Coronary artery (tissue), 2 donors: ENCODE measurements at places on chromosomes 3 and 15.

GRCh38 chr3:133488785-133489367 is 84.6 kb upstream of the CDV3 start:
- DNase-seq, result no peak

DNA sequence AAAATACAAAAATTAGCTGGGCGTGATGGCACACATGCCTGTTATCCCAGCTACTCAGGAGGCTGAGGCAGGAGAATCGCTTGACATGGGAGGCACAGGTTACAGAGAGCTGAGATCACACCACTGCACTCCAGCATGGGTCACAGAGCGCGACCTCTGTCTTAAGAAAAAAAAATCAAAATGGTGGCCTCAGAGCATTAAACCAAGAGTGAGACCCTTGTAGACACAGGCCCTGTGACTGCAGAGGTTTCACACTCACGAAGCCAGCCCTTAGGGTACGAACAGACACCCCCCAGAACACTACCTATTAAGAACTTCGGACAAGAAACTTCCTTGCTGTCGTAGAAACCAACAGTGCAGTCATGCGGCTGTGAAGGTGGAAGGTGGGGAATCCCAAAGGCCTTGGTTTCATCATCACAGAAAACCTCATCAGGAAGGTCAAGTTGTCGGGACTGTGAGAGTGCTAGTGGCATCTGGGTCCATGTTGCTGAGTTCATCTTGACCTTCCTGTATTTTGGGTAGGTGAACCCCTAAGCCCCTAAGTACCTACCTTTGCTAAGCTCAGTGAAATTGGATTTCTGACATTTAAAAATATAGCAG is 4.8 kb upstream of the PDE8A start:
- DNase-seq, result no peak

- DNase-seq, result no peak
Measured at GRCh38 chr3:46360907-46361306, 7.0 kb downstream of the CCR2 start.

DNA sequence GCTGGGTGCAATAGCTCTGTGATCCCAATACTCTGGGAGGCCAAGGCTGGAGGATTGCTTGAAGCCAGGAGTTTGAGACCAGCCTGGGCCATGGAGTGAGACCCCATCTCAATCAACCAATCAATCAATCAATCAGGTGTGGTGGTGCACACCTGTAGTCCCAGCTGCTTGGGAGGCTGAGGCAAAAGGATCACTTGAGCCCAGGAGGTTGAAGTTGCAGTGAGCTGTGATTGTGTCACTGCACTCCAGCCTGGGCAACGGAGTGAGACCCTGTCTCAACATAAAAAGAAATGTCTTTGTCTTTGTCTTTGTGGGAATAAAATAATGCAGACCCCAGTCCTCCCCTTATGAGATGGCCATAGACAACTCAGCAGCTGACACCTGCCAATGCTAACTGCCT is 34.9 kb upstream of the TLE3 start:
- DNase-seq, result no peak

GRCh38 chr3:119560160-119560559 is 746 bp upstream of the CD80 start:
- no peak for DNase-seq

GRCh38 chr3:65713016-65713415 is 325.7 kb downstream of the MAGI1 start:
- peak; percentile 75 for DNase-seq

DNA sequence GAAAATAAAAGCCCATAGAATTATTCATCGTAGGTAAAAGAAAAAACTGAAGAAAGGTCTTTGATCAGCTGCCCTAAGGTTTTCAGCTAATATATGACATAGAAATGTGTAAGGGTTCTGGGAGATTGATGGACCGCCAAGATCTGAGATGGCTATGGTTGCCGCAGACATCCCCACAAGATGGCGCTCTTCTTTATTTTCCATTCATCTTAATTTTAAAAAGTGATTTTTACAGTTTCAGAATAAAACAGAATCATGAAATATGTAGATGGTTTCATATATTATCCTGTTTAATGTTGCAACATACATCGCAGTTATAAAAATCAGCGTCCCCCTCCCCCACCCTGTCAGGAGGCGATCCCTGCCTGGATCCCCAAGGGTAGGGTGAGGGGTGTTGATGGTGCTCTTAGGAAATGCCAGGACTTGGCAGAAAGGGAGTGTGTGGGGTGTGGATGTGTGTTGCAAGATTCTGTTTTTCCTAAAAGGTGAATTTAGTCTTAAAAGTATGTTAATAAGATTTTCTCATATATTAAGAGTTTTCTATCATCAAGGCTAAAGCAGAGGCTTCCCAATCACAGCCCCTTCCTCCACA is 68.8 kb downstream of the ANXA2 start:
- DNase-seq, result no peak

- no peak for DNase-seq
Measured at GRCh38 chr15:56869573-56869972, 48.9 kb upstream of the TCF12 start.

- DNase-seq, result no peak
Measured at GRCh38 chr3:124854009-124854408, 33.2 kb downstream of the ITGB5 start.

- DNase-seq, result no peak
Measured at GRCh38 chr3:132916096-132916495, 122.1 kb upstream of the TMEM108 start.

GRCh38 chr3:59234884-59235633 is 185.2 kb upstream of the CFAP20DC start:
- no peak for DNase-seq

GRCh38 chr15:90201944-90202375 is 830 bp downstream of the SEMA4B start:
- DNase-seq, result no peak
